Effector CD4-positive, alpha-beta T cell (primary cell): ENCODE measurements at places on chromosomes 1 and 21.
A peak's percentile ranks its signal among the peaks of the same experiment; 100 is the strongest.

GRCh38 chr1:59123081-59123681 is 173.7 kb upstream of the FGGY start:
- no peak for DNase-seq

DNA sequence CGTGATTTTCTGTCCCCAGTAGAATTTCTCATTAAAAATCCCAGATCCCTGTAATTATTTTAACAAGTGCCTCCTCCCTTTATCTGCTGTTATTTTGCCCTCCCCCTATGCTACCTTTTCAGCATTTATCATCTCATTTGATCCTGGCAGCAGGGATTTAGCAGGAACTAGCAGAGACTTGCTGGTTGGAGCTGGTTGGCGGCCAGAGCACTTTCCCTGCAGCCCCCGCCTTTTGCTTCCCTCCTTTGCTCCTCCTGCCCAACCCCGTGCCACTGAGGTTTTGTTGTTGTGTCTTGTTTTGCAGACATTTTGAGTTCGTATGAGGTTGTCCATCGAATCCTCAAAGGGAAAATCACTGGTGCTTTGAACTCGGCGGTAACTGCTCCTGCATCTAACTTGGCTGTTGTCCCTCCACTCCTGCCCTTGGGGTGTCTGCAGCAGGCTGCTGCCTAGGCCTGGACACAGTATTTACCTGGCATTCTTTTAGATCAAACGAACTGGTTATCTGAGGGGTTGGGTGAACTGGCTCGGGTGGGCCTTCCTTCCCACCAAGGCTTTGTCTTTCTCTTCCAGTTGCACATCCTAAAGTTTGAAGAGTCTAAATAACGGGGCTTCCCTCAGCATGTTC is 11.2 kb downstream of the UBE2Q1 start:
- no peak for DNase-seq

GRCh38 chr1:51359879-51360278 is 29.5 kb upstream of the TTC39A start:
- DNase-seq, result no peak

- DNase-seq, result no peak
Measured at GRCh38 chr1:1832820-1833219, 54.5 kb upstream of the NADK start.

DNA sequence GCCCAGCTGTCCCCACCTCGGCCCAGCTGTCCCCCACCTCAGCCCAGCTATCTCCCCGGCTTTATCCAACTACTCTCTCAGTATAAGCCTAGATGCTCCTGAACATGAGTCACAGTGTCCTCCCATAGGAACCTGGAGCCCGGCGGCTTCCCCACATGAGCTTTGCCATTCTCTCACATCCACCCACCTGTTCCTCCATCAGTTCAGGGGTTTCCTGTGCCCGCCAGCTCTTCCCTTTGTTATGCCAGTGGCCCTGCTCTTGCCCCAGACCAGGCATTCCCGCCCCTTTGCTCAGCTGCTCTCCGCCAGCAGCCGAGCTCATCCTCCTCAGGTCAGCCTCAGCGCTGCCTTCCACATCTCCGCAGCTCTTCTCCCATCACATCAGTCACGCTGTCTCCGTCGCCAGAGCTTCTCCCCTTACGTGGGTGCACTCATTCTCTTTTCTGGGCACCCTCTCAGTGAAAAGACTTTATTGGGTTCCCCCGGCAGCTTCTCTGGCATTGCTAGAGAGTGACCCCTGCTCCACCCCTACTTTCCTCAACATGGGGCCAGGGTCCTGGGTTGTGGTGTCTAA is 89.5 kb upstream of the CSF3R start:
- DNase-seq, result no peak

- DNase-seq, result no peak
Measured at GRCh38 chr21:45639206-45640000, 4.1 kb upstream of the PCBP3 start.

DNA sequence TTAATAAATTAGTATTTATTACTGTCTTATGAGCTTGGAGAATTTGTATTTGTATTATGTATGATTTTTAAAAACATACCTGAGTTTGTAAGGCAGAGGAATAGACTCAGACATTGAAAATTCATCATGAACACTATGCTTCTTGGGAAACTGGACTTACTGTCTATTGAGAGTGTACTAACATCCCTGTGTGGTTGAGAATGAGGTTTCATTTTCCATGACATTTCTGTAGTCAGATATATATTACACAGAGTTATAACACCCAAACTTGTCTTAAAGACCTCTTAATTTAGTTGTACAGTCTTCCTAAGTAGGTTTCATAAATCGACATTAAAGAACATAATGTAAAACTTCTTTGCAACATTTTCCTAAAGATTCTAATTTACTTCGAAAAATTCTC is 30.0 kb downstream of the PPP2R5A start:
- DNase-seq, result no peak

DNA sequence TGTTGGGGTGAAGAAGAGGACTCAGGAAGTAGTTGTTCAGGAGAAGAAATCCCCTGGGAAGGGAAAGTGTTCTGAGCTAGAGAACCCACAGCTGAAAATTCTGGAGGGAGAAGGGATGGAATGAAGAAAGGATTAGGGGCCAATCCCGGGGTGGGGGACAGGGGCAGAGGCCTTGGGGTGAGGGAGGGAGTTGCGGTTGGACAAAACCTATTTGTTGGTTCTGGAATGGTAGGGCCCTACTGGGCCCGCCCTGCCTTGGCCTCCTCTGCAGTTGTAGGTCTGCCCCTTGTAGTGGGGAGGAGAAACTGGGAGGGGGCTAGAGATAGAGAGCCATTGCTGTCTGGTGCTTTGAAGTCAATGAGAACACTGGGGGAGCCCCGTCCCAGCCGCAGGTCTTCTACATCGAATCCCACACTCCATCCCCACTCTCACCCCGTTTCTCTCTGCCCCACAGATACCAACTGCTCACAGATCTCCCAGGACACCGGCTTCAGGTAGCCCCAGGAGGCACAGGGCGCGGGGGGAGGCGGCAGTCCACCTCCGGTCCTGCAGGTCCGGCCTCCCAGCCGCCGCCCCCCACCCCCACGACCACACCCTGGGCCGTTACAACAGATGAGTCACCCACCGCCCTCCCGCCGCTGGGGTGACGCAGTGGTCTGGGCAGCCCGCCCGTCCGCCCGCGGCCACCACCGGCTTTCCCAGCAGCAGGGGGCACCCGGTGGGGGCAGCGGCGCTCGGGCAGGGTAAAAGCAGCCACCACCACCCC is 1.1 kb downstream of the TAGLN2 start:
- DNase-seq, result peak; percentile 73

DNA sequence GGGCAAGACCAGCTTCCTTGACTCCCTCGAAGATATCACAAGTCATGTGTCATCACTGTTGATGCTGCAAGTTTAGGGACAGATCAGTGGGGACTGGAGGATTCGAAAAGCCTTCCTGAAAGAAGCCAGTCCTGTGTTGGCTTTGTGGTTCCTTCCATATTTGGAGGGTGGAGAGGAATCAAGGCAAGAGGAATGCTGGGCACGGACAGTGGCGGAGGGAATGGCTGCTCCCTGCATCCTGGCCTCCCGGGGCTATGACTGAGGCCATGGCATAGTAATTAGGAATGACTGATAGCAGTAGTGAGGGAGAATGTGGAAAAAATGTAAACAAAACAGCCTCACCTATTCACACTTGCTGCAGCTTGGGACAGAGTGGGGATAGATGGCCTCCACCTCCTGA is 36.4 kb downstream of the VANGL1 start:
- DNase-seq, result no peak

DNA sequence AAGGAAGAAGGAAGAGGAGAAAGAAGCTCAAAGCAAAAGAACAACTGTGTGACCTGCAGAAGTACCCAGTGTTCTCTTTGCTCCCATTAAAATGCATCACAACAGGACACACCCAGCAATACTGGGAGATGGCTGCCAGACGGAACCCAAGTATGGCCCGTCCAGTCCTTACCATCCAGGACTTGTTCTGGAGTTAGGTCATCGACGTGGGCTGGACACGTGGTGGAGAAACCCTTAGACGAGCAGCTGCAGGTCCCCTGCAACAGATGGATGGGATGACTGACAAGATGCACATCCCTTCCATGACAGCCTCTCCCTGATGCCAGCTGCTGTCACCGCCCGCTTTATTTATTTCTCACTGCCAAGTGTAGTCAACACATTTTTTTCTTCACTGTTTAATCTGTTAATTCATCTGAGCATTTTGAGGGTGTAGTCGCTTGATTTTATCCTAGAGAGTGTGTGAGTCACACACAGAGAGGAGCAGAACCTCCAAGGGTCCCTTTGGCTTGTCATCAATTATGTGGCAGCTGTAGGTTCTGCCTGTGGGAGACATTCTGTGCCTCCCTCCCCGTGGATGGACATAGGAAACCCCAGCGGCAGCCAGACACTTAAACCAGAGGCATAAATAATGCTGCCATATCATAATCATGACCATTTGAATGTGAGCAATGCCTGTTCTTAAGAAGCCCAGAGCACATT is 80.9 kb downstream of the ABCA4 start:
- no peak for DNase-seq

DNA sequence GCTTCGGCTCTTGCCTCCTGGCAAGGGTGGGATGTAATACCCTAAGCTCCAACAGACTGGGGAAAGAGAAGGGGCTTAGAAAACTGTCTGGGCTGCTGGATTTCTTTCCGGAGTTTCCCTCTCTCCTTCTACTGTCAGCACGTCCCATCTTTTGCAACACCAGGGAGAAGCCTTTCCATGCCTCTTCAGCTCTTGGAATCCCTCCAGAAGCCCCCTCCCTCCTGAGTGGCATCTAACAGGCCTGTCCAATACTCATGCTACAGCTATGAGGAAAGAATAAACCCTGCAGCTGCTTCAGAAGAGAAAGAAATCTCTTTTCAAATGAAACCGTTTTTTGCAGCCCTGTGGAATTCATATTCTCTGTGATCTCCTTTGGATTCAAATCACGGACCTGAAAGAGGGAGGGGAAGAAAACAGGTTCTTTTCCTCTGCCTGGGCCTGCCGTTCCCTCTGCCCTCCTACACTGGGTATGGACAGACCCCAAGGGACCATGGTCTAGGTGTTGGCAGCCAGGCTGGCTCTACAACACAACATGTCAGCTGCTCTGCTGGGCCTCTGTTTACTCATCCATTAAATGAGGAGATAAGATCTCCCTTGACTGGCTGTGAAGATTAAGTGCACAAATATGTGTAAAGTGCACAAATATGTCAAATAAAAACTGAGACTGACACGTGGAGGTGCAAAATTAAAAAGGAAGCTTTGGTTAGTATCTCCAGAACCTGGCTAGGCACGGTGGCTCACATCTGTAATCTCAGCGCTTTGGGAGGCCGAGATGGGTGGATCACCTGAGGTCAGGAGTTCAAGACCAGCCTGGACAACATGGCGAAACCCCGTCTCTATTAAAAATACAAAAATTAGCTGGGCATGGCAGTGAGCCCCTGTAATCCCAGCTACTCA is 6.0 kb upstream of the CAPN2 start:
- DNase-seq, result no peak

GRCh38 chr1:104856091-104856490 is 1106.4 kb downstream of the AMY1C start:
- no peak for DNase-seq

DNA sequence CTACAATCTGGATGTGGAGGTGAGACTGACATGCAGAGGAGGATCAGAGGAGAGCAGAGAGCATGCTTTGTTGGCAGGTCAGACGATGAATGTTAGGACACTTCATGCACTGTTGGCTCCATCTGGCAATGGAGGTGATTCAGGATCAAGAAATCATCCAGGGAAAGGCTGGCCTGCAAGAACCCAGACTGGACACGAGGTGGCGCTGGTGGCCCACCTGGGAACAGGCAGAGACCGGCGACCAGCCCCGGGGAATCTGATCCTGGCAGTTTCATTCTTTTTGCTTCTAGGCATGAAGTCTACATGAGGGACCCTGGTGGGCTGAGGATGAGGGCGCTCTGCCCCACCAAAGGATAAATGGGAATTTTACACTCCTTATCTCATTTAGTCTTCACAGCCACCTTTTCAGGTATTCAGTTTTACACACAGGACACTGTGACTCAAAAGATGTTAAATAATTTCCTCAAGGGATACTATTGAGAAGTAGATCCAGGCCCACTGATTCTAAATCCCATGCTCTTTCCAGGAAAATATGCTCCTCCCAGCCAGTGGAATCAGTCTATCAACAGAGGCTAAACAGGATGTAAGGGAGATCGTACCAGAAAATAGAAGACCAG is 26.2 kb upstream of the SCMH1 start:
- peak; percentile 62 for DNase-seq

GRCh38 chr1:224650290-224650689 is 34.2 kb downstream of the CNIH3 start:
- no peak for DNase-seq

GRCh38 chr1:4736254-4736653 is 81.8 kb downstream of the AJAP1 start:
- DNase-seq, result no peak

DNA sequence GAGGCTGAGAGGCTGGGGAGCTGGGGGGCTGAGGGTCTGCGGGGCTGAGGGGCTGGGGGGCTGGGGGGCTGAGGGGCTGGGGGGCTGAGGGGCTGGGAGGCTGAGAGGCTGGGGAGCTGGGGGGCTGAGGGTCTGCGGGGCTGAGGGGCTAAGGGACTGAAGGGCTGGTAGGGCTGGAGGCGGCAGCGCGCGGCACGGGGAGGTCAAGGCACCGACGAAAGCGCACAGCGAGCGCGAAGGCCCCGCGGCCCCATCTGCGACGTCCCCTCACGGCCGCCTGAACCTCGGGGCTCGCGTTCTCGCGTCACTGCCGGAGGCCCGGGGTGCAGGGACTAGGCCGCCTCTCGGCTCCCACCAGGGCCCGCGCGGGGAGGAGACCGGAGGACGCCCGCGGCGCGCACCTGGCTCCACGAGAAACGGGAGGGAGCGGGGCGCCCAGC is 356 bp downstream of the INTS11 start:
- no peak for DNase-seq

GRCh38 chr1:159916242-159917051 is 8.9 kb downstream of the TAGLN2 start:
- DNase-seq, result no peak

- DNase-seq, result no peak
Measured at GRCh38 chr1:81129366-81129765, 671.4 kb upstream of the ADGRL2 start.

- no peak for DNase-seq
Measured at GRCh38 chr1:45353685-45354084, 13.4 kb upstream of the MUTYH start.

- DNase-seq, result no peak
Measured at GRCh38 chr1:34780528-34780927, 486 bp upstream of the GJB3 start.
